Activated CD8-positive, alpha-beta T cell treated with anti-CD3 and anti-CD28 coated beads for 36 hours (primary cell): ENCODE measurements at places on chromosomes 3 and 15. TPM values are rescaled to one million over a fixed set of nuclear protein-coding genes. Genes with fewer than 3 reads are reported as not detected.

Gene MTHFS
- total RNA-seq, result 28.4 TPM

Gene SPPL2A
- total RNA-seq, result 48.8 TPM

Gene CD80
- 10.2 TPM for total RNA-seq

GRCh38 chr3:184565421-184566211 lies 4.0 kb downstream of the EPHB3 start:
- no peak for DNase-seq

DNA sequence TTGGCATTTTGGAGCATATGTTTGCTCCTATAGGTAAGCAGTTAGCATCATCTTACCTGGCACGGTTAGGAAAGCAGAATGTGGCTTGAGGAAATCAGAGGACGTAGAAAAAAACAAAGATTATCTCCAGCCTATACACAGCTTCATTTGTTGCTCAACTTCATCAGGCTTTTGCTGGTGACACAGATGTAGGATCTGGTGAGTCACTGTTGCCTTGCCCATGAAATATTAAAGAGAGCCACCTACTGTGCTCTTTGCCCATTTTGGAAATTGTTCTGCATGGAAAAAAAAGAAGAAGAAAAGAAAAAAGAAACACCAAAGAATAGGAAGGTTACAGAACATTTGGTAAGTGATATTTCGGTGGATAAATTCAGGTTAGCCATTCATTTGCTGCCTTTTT lies 3.8 kb downstream of the IL1RAP start:
- no peak for DNase-seq

GRCh38 chr3:170346481-170347392 lies 10.8 kb upstream of the SKIL start:
- DNase-seq, result no peak

DNA sequence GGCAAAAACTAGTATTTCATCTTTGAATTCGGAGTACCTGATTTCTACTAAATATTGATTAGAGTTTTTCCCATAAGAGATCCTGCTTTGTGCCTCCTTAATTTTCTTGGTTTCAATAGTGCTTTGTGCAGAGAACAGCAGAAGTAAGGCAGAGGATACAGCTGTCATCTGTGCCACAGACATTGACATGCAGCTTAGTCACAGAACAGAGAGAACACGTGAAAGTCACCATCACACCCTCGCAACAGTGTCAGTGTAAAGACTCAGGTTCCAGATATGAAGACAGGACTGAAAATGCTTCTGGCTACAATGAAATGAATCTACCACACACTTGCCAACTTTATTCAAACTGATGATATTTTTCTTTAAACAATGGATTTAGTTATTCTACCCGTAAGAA lies 942.8 kb upstream of the CFAP20DC start:
- peak; percentile 43 for DNase-seq
